ENCODE measurements at places on chromosomes 16 and 17.

- DNase-seq: no peak
Observed at GRCh38 chr17:82939621-82940135, 99.9 kb upstream of the ZNF750 start.

- no peak for DNase-seq
Observed at GRCh38 chr16:64919929-64920607, 201.8 kb downstream of the CDH11 start.

- DNase-seq: no peak
Observed at GRCh38 chr16:73768786-73769203, 527.8 kb upstream of the PSMD7 start.

DNA sequence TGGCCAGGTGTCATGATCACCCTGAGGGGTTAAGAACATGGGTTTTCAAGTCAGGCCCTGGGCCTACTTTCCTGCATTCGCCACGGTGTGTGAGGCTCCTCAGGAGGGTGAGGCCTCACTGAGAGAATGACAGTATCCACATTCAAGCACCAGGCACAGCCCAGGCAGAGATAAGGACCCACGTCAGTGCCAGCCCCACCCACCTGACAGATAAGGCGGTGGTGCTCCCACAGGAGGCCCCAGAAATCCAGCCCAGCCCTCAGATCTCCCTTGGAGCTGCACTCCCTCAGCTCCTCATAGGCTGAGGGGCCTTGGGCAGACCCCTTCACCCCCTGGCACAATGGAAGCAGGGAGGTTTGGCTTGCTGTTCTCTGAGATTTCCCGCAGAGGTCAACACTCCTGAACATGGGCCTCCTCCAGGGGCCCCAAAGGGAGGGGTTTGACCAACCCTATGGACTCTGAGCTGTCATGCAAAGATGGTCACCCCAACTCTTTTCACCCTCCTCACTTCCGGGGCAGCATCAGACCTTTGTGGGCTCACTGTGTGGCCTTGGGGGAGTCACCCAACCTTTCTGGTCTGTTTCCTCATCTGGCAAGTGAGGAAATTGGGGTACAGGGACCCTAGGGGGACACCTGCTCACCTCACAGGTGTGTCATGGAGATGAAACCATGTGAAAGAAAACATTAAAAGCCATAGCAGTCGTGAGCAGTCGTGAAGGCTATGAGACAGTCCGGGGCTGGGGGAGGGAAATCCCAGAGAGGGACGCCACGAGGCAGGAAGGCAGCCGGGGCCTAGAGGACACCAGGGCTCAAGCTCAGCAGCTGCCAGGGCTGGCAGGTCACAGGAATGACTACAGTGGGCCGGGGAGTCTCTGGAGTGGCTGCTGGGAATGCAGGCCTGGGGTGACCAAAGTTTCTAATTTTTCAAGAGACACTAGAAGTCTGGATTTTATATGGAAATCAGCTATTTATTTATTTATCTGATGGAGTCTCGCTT lies 15.4 kb downstream of the PLLP start:
- no peak for DNase-seq

DNA sequence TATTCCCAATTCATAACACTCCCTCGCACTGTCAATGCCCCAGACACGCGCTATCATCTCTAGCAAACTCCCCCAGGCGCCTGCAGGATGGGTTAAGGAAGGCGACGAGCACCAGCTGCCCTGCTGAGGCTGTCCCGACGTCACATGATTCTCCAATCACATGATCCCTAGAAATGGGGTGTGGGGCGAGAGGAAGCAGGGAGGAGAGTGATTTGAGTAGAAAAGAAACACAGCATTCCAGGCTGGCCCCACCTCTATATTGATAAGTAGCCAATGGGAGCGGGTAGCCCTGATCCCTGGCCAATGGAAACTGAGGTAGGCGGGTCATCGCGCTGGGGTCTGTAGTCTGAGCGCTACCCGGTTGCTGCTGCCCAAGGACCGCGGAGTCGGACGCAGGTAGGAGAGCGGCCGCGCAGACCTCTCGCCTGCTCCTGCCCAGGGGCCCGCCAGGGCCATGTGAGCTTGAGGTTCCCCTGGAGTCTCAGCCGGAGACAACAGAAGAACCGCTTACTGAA lies at the start of gene GRN:
Gene GRN (plus strand): TSS at position 364 of the 515 bp plus-strand sequence. CDS start 3,863 bp downstream, outside the sequence.
- peak; percentile 67 for DNase-seq

GRCh38 chr16:54928411-54929089 lies 2.1 kb upstream of the IRX5 start:
- DNase-seq: no peak

DNA sequence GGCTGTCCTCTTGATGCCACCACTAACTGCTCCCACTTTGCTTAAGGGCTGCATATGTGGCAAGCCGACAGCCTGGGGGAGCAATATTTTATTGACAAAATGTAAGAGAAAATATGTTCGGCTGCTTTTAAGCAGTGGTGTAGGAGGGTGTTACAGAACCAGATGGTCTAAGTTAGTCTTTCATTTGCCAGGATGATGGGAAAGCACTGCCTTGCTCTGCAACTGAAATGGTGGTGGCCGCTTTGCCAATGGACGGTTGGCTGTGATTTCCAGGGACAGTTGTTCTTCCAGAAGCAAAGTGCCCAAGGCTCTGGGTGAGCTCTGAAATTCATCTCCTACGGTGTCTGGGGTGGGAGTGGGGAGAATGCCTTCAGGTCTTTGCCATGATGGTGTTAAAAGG lies 469.3 kb downstream of the TOX3 start:
- DNase-seq: no peak

DNA sequence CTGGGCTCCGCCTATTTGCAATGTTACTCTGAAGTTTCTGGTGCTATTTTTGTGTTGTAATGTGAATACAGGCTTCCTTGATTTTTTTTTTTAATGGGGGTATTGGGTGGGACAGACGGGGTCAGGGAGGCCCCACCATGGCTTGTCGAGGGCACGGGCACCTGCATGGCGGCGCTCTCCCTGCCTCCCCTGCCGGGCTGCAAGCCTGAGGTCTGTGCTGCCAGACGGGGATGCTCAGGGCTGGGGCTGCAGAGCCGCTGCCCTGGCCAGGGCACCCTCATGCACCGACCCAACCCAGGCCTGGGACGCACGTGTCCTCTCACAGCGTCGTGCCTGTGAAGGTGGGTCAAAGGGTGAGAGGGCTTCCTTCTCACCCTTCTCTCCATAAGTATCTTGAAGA lies 13.0 kb upstream of the ZFPM1 start:
- DNase-seq: no peak

DNA sequence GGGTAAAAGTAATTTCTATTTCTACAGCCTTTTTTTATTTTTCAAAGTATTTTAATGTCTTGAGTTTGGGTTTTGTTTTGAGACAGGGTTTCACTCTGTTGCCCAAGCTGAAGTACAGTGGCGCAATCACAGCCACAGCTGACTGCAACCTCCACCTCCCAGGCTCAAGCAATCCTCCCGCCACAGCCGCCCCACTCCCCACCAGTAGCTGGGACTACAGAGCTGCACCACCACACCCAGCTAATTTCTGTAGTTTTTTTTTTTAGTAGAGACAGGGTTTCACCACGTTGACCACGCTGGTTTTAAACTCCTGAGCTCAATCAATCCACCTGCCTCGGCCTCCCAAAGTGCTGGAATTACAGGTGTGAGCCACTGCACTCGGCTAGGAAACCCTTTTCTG lies 44.0 kb downstream of the TUBD1 start:
- no peak for DNase-seq

DNA sequence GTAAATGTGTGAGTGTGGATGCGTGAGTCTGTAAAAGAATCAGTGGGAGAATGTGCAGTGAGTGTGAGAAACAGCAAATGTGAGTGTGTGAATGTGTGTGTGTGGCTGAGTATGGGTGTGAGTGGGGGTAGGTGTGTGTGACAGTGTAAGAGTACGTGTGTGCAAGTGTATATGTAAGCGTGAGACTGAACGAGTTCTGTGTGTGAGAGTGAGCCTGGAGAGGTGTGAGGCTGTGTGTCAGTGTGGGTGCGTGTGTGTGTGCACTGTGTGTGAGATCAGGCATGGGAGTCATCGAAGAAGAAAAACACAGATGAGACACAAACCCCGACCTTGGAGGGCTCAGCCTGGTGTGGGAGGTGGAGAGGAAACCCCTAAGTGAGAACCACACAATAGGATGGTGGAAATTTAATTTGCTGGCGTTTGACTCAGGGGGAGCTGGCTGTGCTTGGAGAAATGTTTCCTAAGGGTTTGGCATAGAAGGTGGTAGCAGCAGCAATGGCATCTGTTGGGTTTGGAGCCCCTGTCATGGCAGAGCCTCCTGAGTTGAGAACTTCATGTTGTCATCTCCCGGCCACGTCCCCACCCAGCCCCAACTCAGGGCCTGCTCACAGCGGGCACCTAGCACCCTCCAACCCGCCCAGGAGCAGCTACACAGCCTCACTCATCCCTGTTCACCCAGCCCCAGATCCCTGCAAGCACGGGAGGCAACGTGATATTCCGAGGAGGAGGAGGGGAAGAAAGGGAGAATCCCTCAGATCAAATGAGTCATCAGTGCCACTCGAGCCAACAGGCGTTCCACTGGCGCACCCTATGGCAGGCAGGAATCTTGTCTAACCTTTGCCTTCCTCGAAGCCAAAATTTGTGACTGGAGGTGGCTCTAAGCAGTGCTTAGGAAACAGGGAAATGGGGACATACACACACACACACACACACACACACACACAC lies 14.3 kb upstream of the NUBP1 start:
- no peak for DNase-seq

DNA sequence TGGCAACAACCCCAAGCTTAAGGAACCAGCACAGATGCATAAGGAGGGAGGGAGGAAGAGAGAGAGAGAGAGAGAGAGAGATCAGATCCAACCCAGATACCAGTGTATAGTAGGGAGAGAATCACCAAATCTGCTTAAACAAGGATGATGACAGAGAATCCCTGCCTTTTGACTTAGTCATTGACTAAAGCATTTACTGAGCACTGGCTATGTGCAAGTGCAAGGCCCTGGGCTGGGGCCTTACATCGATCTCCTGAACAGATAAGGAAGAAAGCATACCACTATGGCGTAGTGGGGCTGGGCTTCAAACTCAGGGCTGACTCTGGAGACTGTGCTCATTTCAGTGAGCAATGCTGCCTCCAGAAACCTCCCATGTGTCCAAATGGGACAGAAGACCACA lies 15.8 kb downstream of the TSNAXIP1 start:
- no peak for DNase-seq

DNA sequence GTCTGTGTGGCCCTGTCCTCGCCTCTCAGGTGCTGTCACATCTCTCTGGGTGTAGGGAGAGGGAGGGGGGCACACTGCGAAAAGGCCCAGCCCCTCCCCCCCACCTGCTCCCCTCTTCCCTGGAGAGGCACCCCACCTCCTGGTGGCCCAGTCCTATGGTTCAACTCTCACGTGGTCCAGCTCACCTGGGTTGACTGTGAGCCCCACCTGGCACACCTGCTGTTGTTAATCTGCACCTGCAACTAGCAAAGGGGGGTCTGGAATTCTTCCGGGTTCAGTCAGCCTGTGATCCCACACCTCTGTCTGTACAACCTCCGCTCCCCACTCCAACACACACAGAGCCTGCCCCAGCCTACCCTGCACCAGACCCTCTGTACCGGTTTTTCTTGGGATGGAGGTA lies 2.0 kb upstream of the SYNGR2 start:
- DNase-seq: no peak

DNA sequence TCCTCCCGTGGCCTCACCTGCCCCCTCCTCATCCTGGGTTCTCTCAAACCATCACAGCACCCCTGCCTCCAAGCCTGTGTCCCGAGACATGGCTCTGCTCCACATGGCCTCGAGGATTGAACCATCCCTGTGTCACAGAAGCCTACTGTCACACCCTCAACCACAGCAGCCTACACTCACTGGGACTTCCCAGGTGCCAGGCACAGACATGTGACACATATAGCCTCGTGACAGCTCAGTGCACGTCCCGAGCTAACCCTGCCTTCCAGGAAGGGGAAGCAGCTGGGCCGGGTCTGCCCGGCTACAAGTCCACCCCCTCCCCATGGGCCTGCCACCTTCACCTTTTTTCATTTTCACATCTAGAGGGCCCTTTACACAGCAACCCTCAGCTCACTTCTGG lies 238.3 kb downstream of the CPPED1 start:
- no peak for DNase-seq

Data from stimulated activated CD8-positive, alpha-beta memory T cell treated with anti-CD3 and anti-CD28 coated beads, Interleukin-15, amount 100 ng/mL, for 1 hour (primary cell).